ENCODE measurements at places on chromosomes 2 and 18.

DNA sequence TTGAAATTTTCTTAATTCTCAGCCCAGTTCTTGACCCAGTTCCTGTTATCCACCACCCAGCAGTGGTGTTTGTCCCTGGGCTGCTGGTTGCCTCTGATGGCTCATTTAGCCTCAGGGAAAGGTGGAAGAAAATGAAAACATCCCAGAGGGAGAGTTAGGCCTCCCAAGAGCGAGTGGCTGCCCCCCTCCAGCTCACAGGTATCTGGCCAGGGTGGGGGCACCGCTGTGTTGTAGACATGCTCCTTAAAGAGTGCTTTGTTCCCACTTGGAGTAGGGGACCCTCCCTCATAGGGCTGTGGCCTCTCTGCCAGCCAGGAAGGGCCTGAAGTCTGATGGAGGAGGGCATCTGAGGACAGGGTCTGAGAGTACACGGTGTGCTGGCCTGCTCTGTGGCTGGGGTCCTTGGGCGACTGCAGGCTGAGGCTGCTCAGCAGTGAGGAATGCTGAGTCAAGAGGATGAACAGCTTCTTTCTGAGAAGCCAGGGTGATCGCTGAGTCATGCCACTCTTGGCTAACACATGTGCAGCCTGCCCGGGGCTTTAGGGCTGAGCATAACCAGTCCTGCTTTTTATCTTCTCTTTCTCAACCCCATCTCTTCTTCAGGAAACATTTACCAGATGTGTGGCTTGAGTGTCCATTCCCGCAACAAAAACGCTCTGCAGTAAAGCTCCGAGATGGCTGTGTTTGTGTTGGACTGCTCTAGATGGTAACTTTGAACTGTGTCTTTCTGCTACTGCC lies 72.3 kb downstream of the IL1R2 start:
- DNase-seq, result no peak

GRCh38 chr2:163641986-163642385 lies 93.8 kb downstream of the FIGN start:
- DNase-seq, result no peak

DNA sequence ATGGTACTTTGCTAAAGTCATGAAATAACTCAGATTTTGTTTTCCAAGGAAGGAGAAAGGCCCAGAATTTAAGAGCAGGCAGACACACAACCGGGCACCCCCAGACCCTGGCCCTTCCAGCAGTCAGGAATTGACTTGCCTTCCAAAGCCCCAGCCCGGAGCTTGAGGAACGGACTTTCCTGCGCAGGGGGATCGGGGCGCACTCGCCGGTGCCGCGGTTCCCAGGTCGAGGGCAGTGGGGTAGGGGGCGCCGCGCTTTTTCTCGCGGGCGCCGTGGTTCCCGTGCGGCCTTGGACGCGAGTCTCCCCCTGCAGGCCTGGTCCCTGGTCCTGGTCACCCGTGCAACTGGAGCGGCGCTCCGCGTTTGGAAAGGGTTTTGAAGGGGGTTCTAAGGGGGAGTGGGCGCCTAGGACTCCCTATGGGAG lies 1.2 kb downstream of the ZNF236 start:
- DNase-seq, result no peak

- DNase-seq, result no peak
These were observed 138.7 kb downstream of the TDRD15 start for GRCh38 chr2:21262426-21262940.
